ENCODE measurements at places on chromosomes 3 and 15.

DNA sequence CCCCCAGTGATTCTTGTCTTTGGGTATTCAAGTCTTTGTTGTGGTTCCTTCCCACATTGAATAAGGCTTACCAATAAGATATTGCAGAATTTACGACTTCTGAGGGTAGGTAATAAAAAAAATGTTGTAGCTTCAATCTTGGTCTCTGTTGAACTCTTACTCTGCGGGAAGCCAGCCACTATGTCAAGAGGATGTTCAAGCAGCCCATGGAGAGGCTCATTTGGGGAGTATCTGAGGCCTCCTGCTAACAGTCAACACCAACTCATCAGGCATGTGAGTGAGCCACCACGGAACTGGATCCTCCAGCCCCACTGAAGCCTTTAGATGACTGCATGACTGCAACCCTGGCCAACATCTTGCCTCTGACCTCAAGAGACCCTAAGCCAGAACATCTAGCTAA, 3.2 kb upstream of the TBC1D23 start:
- DNase-seq = no peak

DNA sequence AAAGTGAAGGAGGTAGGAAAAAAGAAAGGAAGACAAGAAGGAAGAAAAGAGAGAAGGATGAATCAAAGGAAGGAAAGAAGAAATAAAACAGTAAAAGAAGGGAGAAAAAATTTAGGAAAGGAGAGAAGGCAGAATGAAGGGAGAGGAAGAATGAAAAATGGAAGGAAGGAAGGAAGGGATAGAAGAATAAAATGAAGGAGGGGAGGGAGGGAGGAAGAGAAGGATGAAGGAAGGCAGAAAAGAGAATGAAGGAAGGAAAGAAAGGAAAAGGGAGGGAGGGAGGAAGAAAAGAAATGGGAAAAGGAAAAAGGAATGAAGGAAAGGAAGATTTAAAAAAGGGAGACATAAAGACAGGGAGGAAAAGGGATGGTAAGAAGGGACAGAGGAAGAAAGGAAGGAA, 393.7 kb upstream of the GRM7 start:
- no peak for DNase-seq

GRCh38 chr15:68328443-68328842, 50.9 kb downstream of the FEM1B start:
- no peak for DNase-seq

DNA sequence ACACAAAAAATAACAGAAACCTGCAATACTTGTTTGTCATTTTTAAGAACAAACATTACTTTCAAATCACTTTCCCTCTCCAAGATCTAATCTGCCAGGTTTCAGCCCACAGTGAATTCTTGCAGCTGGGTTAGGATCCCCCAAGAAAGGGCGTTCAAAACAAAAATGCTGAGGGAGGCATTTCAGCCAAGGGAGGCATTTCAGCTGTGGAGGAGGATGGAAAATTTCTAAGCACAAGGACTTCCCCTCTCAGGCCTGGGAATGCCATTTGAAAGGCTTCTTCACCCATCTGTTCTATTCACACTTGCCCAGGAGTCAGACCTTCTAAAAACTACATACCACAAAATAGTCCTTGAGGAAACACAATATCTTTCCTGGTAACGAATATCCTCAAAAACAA, 69.1 kb downstream of the P3H2 start:
- peak; percentile 70 for DNase-seq

DNA sequence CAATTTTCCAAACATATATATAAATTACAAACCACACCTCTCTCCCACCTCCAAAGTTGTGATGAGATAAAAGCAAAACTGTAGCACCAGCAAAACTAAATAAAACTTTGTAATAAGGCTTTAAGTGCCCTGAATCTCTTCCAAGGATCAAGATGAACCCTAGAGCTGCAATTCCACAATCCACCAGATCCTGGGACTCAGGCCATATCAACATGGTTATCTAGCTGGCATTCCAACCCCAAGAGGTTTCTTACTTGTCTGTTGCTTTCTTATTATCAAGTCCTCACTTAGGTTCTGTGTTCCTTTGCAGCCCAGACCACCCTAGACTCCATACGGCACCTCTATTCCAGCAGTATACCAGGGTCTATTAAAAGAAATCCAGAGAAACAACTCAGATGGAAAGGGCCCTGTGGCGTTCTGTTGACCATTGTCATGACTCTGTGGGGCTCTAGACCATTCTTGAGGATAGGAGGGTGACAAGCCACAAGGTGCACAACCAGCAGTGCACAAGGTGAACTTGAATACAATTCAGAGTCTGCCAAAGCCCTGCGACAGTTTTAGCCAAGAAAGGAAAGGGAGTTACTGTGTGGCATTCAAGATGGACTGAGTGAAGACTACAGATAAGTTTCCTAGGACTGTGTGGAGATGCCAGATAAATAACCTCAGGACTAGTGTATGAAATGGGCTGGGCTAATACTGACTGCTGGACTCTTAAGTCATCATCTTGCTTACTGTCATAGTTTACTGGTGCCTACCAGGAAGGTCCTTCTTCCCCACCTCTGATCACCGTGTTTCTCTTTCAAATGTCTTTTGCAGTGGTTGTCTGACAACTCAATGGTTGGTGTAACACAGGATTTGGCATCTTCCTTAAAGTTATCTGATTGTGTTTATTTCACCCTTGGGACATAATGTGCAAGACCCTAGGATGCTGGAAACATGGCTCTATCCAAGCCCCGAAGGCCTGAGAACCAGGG, 27.2 kb downstream of the ACKR2 start:
- no peak for DNase-seq

GRCh38 chr3:181791056-181791955, 79.6 kb downstream of the SOX2 start:
- no peak for DNase-seq

All from kidney (tissue), 22 donors.